ENCODE measurements at places on chromosomes 6 and 20.
A peak's percentile ranks its signal among the peaks of the same experiment; 100 is the strongest.

DNA sequence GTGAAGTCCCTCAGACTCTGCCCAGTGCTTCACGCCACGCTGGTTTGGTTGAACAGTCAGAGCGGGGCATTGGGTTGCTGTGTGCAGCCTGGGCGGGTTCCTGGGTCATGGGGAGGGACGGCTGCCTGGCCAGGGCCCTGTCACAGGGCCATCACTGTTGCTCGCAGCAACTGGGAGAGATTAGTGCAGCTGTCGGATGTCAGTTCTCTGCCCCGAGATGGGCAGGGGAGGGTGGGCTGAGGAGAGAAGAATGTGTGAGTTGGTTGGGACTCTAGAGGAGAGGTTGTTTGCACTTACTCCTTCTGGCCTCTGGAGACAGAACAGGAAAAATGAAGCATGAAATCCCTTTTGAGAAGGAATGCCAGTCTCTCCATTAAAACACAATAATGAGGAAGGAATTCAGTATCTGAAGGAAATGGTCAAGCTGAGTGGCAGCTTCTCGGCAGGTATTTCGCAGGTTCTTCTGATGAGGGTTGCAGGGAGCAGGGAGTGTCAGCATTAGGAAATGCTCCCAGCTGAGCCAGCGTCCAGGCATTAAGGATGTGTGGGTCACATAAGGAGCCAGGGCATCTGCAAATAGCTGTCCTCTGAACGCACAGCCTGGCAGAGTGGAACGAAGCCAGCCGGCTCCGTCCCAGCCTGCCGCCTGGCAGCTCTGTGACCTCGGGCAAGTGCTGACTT is 95.9 kb downstream of the SSR1 start:
- DNase-seq: no peak

- no peak for DNase-seq
Observed at GRCh38 chr20:29079769-29080690, 2177.4 kb upstream of the DEFB115 start.

- DNase-seq: no peak
Observed at GRCh38 chr20:41507436-41507835, 110.7 kb downstream of the CHD6 start.

DNA sequence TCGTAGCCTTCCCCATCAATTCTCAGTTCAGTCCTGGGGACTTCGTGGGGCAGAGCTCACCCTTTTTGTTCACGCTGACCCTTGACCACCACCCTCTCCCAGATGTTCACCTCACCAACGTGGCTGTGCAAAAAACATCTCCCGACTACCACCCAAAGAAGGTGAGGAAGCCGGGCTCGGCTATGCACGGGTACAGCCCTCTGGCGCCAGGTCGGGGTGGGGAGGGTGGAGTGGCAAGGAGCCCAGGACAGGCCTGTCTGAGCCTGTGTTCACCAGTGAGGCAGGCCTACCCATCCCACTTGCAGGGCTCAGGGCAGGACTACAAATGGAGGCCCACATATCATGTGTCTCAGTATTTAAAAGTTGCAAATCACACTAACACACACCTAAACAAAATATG is 18.1 kb downstream of the PDRG1 start:
- DNase-seq: no peak

- no peak for DNase-seq
Observed at GRCh38 chr6:139832493-139833305, 458.3 kb upstream of the CITED2 start.

DNA sequence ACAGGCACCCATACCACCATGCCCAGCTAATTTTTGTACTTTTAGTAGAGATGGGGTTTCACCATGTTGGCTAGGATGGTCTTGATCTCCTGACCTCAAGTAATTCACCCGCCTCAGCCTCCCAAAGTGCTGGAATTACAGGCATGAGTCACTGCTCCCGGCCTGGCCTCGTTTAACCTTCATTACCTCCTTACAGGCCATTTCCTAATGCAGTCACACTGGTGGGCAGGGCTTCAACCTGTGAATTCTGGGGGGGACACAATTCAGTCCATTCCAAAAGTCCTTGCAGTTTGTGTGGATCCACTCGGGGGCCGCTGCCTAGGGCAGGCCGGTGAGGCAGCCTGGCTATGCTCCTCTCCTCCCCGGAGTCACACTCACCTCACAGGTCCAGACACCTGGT is 112.4 kb upstream of the SNX9 start:
- DNase-seq: no peak

DNA sequence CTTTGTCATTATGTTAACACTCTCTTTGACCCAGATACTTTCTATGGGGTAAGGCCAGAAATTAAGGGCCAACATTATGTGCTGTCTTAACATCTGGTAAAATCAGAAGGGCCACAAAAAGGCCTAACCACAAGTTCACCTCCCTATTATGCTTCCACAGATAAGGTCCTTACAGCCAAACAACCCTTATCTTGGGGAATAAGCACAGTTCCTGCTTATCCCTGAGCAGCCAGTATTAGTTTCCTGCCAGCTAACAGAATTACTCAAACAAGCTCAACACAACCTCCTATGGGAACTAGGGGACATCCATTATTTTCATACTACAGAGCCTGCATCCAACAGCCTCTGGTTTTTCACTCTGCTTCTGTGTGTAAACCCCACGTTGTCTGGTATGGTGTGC is 724.8 kb downstream of the HACE1 start:
- no peak for DNase-seq

GRCh38 chr6:138503881-138504680 is 4.8 kb upstream of the NHSL1 start:
- DNase-seq: no peak

- DNase-seq: no peak
Observed at GRCh38 chr20:51340451-51340840, 202.1 kb downstream of the NFATC2 start.

DNA sequence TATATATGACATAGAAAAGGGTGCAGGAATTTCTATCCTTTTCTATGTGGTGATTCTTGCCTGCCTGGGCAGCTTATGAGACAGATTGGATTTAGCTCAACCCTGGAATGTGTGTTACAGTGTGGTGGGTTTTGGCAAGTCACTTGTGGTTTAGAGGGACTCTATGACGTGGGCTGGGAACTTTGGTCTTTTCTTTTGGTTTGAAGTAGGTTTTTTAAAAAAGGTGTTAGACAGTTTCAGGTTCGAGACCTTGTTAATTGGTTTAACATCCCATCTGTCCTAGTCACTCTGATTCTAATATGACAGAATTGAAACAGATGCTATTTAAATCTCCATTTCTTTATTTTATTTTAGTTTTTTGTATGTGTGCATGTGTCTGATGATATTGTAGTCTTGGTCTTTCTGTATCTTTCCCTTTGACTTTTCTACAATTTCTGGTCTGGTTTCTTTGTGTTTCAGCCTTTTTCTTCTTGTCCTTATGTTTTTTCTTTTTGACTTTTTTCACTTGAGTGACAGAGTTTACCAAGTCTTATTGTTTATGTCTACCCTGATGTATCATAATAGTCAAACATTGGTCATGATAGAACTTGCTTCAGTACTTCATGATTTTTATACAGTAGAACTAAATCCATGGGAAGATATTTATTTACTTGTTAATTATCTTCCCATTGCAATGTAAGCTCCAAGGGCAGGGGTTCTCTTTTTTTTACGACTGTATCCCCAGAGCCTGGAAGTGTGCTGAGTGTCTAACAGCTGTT is 174.3 kb downstream of the CDKAL1 start:
- DNase-seq: peak; percentile 35

DNA sequence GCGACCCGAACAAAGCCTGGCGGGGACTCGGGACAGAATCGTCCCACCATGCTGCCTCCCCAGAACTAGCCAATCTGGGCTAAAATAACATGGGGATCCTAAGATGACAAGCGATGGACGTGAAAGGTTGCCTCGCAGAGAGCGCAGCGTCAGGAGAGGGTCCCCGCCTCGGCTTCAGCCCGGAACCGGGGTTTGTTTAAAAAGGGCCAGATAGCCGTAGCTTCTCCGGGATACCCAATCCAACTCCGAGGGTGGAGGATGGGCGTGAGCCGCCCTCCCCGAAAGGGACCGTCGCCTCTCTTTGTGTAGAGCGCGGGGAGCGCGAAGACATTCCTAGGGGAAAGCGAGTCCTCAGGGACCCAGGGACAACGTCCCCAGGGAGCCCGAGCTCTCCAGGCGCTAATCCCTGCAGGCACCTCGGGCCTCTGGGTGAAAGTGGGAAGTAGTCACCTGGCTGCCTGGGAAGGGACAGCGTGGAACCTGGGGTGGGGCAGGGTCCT is 643 bp downstream of the CD24 start:
- peak; percentile 50 for DNase-seq

- DNase-seq: no peak
Observed at GRCh38 chr6:72825315-72825911, 203.5 kb downstream of the KCNQ5 start.

DNA sequence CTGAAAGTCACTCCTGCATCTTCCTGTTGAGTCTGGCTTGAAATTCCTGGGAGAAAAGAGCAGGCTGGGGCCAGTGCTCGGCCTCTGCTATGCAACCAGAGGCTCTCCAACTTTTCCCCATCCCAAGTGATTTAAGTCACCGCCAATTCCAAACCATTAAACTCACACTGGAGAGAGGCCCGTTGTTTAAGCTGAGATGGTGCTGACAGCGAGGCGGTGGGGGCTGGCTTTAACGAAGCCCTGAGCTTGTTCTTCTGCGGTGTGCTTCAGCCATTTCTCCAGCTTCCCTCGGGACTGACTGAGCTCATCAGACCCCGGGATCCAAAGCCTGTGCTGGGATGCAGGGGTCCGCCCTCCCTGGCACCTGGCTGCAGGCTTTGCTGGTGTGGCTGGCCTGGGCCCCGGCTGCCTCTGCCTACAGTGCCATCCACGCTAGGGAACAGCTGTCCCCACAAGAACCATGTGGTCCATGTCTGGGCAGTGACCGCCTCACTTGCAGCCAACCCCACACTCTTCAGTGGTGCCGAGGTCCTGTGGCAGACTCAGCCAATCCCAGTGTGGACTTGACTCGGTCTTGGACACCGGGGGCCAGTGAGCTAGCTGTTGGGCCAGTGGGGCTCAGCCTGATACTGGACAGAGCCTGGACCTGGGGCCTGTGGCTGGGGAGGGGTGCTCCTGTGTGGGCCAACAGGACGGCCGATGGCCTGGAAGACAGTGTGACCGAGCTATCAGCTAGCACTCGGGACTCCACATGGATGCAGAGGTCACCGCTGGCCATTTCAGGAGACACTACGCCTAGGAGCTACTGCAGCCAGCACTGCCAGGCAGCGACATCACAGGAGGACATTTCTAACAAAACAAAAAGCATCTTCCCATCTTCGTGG is 21.2 kb downstream of the RAMACL start:
- DNase-seq: no peak

DNA sequence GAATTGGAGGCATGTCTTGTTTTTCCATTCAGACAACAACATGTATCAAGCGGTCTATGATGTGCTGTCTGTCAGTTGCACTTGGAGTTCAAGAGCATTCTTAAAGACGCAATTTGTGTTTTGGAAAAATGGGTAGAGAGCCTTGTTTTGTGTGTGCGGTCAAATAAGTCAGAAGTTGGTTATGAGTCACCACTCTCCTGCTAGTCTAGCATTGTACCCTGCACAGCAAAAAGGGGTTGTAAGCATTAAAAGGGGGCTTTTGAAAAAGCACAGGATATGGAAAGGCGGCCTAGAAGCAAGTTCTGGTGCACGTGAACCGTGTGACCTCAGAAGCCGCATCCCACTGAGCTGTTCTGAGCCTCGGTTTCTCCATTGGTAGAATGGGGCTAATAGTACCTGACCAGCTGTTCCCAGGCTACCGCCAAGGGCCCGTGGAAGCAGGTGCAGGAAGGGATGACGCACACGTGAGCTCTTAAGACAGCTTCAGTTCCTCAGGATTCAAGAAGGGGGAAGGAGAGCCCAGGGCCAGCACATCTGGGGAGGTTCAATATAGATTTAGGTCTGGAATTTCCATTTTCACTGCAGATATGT is 61.6 kb upstream of the SNX9 start:
- no peak for DNase-seq

DNA sequence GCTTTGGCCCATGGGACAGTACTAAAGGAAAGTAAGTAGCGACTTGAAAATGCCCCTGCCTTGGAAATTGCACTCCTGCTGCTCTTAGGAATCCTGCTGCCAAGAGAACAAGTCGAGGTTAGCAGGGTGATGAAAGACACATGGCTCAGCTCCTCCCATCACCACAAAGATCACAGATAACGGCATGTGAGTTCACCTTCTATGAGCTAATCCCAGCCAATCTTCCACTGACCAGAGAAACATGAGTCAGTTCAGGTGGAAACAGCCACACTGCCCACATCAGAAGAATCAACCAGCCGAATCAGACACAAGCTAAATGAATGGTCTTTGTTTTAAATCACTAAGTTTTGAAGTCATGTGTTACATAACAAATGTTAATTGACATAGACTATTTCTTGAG is 106.3 kb downstream of the PRKN start:
- no peak for DNase-seq

- no peak for DNase-seq
Observed at GRCh38 chr6:61592238-61592637, 693.8 kb downstream of the KHDRBS2 start.

DNA sequence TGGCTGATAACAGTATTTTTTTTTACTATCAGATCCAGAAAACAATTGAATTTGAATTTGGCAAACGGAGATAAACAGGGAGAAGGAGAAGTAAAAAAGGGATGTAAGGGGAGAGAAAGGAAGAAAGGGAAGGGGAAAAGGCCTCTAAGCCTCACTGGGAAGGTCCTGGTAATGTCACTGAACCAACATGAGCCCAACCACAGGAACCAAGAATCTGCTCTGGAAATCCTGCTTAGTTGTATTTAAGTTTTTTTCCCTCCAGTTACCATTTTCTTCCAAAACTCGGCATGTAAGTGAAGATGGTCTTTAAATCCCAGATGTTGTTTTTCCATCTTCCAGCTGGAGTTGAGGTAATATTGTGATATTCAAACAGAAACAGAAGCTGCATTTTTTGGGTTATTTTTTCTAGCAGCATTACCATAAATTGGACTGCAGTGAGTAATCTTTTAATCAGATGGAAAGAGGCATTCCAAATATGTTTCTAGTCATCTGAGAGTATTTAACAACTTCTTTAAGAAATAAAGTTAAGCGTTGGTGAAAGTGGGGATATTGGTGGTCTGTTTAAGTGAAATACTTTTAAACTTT is 91.1 kb downstream of the TXNDC5 start:
- DNase-seq: no peak

DNA sequence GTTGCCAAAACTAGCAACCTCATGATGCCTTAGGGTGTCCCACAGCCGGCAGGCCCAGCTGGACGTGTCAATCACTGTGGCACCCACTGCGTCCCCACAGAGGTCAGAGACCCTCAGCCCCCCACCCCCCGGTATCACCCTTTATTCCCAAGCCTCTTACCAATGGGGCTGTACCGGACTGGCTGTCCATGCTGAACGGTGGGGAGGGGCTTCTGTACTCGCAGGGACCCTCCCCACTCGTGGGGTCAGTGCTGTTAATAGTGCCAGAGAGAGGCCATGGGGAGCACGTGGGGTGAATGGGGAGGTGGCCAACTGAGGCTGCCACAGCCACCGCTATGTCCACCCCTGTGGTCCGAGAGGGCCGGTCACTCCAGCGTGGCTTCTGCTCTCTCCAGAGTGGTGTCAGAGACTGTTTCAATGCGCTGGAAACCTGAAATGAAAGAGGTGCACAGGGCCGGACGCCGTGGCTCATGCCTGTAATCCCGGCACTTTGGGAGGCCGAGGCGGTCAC is 68.6 kb downstream of the THBS2 start:
- DNase-seq: no peak

Measured in NCI-H1105 (cell line).